Renal pelvis (tissue), 12 donors: ENCODE measurements at places on chromosomes 13 and 19. TPM values are rescaled to one million over a fixed set of nuclear protein-coding genes. Genes with fewer than 3 reads are reported as not detected.

CD177 gene
- 0.44 TPM for polyA plus RNA-seq

GCDH gene
- 33.9 TPM for polyA plus RNA-seq

FLT3 gene
- polyA plus RNA-seq = 0.22 TPM

ZNF607 gene
- 13.5 TPM for polyA plus RNA-seq

DNA sequence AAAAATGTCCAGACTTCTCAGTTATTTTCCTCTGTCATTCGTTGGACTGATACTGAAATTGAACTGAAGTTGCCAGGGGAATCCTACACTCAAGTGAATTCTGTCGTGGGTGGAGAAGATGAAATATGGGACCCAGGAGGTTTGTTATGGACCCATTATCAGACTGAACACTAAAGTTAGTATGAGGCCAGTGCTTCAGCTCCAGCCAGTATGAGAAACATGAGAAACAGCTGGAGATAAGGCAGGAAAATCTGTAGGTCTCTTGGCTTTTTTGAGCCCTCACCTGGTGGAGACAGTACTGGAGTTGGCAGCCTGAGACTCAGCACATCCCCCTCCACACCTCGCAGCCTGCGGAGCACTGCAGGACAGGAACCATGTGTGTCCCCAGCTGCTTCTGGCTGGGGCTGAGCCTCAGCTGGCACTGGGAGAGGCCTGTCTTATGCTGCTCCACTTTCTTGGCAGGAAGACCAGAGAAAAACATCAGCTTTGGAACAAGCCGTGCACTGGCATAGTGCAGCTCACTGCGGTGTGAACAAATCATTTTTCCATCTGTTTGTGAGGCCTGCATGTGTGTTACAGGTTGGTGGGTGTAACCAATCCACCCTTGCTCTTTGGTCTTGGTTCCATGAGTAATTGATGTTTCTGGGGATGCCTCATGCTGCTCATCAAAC, 641.0 kb downstream of the FGF9 start:
- no peak for DNase-seq

DNA sequence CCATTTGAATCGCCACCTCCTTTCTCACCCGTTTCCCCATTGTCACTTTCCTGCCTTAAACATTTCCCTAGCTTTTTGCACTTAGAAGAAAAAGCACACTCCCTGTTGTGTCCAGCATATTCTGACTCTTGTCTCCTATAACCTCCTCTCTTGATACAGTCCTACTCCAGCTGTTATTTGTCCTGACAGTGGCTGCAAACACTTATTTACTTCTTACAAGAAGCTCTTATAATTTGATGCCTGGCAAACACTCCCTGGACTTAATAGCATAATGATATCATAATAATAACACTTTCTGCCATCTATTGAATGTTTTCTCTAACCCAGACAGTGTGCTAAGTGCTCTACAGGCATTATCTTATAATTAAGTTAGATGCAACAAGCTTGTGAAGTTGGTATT, 76.6 kb downstream of the DGKH start:
- no peak for DNase-seq

DNA sequence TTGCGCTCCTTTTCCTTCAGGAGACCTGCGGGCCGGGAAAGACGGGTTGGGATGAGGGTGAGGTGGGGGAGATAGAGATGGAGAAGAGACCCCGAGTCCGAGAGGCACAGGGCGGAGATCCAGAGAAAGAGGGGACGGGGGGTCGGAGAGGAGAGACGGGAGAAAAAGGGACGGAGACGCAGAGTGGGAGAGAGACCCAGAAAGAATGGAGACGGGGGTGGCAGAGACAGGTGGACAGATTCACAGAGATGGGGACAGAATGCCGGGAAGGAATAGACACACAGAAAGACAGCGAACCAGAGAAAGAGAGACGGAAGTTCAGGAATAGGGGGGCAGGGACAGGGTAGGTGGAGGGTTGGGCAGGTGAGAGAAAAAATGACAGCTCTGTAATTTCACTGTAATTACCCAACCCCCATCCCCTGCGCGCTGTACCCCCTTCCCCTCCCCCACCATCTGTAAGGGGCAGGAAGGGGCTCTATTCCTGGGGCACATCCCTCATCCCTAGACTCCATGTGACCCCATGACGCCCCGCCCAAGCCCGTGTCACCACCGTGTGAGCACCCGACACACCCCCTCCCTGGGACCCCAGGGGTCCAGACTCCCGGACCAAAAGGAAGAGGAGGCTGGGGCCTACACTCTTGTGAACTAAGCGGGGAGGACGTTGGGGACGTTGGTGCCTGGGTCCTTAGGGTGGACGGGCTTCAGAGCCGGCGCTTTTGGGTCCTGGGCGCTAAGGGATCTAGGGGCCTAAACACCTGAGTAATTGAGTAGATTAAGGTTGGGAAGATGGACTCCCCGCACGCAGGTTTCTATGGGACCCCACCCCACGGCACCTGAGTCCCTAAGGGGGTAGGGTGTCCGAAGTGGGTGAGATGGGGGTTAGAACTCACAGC, 967 bp downstream of the DBP start:
- no peak for DNase-seq

DNA sequence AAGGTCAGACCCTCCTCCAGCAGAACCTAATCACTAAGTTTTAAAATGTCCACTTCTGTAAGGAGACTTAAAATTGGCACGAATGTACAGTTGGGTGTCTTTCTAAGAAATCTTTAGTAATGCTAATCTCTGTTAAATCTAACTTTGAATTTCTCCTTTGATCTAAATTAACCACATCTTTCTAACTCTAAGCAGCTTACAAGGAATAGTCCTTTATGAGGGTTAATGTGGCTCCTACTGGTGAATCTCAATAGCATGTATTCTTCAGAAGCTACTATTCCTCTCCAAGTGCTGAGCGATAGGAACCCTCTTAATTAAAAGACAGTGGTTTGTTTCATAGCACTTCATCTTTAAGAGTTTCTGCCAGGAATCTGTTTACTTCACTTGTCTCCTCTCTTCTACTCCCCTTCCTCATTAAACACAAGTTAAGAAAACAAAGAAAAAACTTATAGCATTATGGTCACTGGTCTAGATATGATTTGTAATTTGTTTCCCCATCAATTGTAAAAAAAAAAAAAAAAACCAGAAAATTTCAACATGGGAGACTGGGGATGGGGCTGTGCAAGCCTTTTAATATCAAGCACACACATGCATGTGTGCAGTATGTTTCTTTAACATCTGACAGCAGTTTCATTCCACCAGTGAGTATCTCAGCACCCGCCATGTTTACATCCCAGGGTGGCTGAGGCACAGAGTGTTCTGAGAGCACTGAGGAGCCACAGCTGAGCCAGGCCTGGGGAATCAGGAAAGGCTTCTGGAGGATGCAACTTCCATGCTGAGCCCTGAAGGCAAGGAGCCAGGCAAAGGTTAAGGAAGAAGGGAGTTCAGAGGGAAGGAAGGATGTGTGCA, 57.7 kb downstream of the ATP7B start:
- DNase-seq = no peak

DNA sequence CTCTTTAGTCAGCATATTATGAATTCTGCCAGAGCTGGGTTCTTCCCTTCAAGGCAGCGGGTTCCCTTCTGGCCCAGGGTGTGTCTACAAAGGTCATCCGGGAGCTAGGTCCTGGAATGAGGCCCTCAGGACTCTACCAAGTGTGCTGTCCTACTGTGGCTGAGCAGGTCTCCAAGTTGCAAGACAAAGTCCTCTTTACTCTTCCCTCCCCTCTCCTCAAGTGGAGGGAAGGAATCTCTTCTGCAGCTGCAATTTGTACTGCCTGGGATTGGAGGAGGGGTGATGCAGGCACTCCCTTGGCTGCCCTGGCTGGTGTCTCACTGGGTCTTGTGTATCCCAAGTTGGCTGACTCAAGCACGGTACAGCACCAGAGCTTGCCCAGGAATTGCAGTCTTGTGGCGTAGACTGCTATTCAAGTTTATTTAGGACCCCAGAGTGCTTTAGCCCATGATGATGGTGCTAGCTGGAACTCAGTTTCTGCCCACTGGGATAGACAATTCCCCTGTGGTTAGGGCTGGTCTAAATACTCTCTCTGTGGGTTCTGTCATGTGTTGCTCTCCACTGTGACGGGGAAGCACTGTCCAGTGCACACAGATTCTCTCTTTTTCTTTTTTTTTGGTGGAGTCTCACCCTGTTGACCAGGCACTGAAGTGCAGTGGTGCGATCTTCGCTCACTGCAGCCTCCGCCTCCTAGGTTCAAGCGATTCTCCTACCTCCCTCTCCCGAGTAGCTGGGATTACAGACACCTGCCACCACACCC, 28.5 kb downstream of the RFC3 start:
- DNase-seq = no peak

GRCh38 chr13:51942189-51942588, 69.1 kb downstream of the ATP7B start:
- no peak for DNase-seq

- DNase-seq = no peak
Measured at GRCh38 chr13:50757008-50757407, 86.5 kb downstream of the DLEU7 start.

- DNase-seq = no peak
Measured at GRCh38 chr13:46571189-46571908, 18.4 kb downstream of the LRCH1 start.

DNA sequence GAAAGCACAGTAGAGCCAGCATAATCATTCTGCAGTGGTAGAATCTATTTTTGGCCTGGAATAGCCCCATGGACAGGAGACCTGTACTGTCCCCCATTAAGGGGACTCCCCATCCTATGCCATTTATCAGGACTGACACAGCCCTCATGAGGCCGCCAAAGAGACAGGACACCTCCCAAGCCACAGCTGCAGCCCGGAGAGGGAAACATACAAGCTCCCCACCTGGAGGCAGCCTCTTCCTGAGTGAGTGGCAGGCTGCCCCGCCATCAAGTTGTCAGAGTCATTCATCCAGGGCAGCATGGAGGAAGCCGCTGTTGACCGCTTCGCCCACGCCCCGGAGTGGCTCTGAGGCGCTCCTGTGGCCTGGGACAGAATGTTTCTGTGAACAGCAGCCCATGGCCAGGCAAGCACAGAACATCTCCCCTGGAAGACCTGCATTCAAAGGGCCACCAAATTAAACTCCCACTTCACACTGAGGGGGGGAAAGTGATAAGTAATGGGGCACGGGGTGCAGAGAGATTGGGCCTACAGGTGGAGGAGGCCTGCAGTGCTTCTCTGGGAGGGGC, 111.3 kb downstream of the ZDHHC20 start:
- no peak for DNase-seq

DNA sequence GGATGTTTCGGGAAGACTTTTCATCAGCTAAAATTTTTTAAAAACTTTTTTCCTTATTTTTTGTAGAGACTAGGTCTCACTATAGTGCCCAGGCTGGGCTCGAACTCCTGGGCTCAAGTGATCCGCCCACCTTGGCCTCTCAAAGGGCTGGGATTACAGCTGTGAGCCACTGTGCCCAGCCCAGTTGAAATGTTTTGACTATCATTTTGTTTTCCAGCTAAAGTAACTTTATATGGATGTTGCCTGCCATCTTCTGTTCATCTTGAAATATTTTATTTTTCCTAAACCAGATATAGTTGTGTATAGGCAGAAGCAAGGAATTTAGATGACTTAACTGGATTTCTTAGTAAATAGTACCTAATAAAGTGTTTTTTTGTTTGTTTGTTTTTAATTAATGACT, 7.0 kb downstream of the CAB39L start:
- DNase-seq = no peak

DNA sequence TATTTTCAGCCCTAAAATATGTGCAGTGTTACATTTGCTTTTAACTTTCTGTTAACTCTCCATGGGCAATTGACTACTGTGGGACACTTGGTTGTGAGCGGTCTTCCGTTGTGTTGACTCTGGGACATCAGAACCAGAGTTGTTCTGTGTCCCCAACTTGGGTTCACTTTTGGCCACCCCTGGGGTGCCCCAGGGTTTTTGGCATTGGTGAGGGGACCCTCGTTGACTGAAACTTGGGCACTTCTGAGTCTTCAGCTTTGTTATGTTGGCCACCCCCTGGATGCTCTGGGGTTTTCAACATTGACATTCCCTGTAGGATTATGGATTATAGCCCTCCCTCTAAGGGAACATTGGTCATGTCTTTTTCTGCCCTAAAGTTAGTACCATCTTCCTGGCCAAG, 57.1 kb downstream of the OR10H4 start:
- no peak for DNase-seq

DNA sequence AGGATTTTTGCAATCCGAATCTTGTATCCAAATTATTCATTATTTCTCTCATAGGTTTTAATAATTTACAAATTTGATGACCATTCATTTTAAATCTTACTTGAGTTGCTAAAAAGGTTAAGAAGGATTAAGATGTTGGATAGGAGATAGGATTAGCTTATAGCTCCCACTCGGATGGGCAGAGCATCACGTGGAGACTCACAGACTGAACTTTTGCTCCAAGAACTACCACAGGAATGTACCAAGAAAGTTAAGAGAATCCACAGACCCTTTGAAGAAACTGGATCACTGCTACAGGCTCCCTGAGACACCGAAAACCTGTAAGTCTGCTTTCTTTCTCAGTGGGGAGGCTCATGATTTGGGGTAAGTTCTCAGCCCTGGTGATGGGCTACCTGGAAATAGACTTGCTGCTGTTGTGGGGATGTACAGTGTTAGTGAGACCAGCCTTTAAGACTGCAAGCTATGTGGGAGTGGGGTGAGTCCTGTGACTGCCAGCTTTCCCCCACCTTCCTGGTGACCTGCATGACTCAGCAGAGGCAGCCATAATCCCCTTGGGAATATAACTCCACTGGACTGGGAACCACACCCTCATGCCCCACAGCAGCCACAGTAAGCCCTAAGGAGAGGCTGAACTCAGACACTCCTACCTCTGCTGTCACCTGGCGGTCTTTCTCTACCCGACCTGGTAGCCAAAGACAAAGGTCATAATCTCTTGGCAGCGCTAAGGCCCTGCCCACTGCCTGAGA, 1458.0 kb downstream of the OLFM4 start:
- no peak for DNase-seq

- DNase-seq = no peak
Measured at GRCh38 chr13:50732712-50733111, 110.8 kb downstream of the DLEU7 start.

DNA sequence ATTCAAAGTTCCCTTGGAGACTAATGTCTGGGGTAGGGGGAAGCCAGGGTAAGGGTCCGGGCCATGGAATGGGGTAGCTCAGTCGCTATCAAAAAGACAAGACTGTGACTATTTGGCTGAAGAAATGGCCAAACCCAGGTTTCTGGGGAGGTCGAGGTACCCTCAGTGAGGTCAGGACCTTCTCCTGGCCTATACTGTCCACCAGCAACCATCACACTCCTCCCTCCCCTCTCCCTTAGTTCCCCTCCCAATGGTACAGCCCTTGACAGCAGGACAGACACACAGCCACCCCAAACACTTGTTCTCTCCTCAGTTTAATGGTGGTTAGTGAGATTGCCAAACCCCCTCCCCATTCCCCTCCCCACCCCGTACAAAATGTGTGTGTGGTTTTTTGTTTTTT, 2.6 kb upstream of the ZNF428 start:
- no peak for DNase-seq

DNA sequence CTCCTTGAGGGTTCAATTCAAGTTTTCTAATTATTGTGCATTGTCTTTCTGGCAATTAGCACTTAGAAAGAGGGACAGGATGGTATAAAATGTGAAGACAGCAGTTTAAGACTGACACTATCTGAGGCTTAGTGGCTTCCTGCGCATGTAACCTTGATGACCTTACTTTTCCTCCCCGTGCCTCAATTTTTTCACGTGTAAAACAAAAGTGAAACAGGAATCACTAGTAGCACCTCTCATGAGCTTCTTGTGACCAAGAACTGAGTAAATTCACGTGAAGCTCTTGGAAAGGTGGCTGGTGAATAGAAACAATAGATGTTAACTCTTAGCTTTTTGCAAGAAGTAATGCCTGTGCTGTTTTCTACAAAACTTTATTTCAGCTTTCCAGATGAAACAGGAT, 233.9 kb downstream of the LMO7 start:
- DNase-seq = no peak
